ENCODE measurements at places on chromosomes 12 and 14. TPM values are rescaled to one million over a fixed set of nuclear protein-coding genes. Genes with fewer than 3 reads are reported as not detected.

The P2RX7 gene
- total RNA-seq = 49.1 TPM

The RHNO1 gene
- 70.6 TPM for total RNA-seq

The CCDC38 gene
- total RNA-seq = not detected

The RASSF8 gene
- total RNA-seq = 1.2 TPM

The ACVR1B gene
- 4.5 TPM for total RNA-seq

The KDM5A gene
- total RNA-seq = 91.4 TPM

The TSPAN9 gene
- 0.18 TPM for total RNA-seq

The ZDHHC17 gene
- total RNA-seq = 25.5 TPM

The PLA2G1B gene
- total RNA-seq = not detected

- H3K36me3 ChIP-seq = no peaks in the 10 kb centered on the region
- H3K4me1 ChIP-seq = no peaks in the 10 kb centered on the region
- peaks cover 4% of the 10 kb centered on the region for H3K27me3 ChIP-seq
- H3K27ac ChIP-seq = no peak overlapping the region
Measured at GRCh38 chr12:108169708-108170107, 40.6 kb downstream of the WSCD2 start.

DNA sequence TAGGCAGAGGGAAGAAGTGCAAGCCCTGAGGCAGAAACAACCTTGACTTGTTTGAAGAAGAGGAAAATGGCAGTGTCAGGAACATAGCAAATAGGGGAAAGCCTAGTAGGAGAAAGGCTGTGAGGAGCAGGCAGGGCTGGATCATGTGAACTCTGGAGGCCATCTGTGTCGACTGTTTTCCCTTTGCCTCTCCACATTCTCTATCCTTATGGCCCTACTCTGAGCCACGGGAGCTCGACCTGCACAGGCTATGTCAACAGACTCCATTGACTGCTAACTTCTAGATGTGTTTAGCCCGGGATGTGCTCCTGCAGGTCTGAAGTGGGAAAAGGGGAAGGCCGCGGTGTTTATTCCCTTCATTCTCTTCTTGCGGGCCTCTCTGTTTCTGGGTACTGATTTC, 35.2 kb downstream of the EGLN3 start:
- no peak overlapping the region for H3K4me3 ChIP-seq
- H3K27ac ChIP-seq = no peak overlapping the region
- H3K4me1 ChIP-seq = no peaks in the 10 kb centered on the region
- no peaks in the 10 kb centered on the region for H3K27me3 ChIP-seq
- DNase-seq = no peak

- no peak for DNase-seq
- H3K4me1 ChIP-seq = no peaks in the 10 kb centered on the region
Measured at GRCh38 chr14:44791730-44792129, 170.0 kb downstream of the KLHL28 start.

GRCh38 chr14:29054119-29054518, 287.5 kb downstream of the FOXG1 start:
- DNase-seq = no peak
- no peaks in the 10 kb centered on the region for H3K27me3 ChIP-seq
- no peak overlapping the region for H3K4me3 ChIP-seq
- H3K4me1 ChIP-seq = no peaks in the 10 kb centered on the region
- no peaks in the 10 kb centered on the region for H3K36me3 ChIP-seq

DNA sequence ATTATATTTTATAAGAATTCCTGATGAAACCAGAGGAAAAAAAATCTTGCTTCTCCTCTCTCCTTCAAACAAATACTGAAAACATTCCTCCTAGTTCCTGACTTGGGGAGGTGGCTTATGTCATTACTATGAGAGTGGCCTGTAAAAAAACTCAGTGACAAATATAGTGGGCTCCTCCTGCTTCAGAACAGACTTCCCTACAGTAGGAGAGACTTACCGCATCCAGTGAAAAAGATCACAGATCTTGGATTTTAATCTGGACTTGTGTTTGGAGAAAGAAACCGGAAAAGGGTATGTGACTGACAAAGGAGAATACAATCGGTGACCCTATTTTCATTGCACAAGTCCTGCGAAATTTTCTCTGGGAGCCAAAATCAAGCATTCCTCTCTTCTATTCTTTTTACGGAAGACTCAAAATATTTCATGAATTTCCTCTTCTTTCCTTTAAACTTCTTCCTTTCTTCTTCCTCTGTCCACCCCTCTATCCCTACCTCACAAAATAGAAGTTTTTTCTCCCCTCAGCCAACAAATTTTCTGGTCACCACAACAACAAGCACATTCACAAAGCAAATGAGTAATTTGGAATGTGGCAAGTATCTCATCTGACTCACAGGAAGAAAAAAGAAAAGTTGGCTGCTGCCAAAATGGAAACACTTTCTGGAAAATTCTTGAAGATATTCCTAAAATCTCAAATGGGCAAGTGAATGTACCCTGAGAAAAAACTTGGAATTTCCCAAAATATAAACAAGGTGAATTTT, 185.1 kb upstream of the CDKN3 start:
- H3K4me3 ChIP-seq = no peak overlapping the region
- H3K27ac ChIP-seq = no peak overlapping the region
- DNase-seq = no peak
- no peaks in the 10 kb centered on the region for H3K4me1 ChIP-seq
- peaks cover 16% of the 10 kb centered on the region for H3K27me3 ChIP-seq

- H3K4me3 ChIP-seq = no peak overlapping the region
- H3K36me3 ChIP-seq = no peaks in the 10 kb centered on the region
- H3K27me3 ChIP-seq = peaks cover 2% of the 10 kb centered on the region
- no peak for DNase-seq
Measured at GRCh38 chr12:90959032-90959431, 4.1 kb upstream of the CCER1 start.

GRCh38 chr12:113301811-113302210, 33.1 kb downstream of the SLC8B1 start:
- H3K4me3 ChIP-seq = no peak overlapping the region
- H3K36me3 ChIP-seq = peaks cover 17% of the 10 kb centered on the region
- no peaks in the 10 kb centered on the region for H3K27me3 ChIP-seq
- no peak for DNase-seq
- no peak overlapping the region for H3K27ac ChIP-seq

GRCh38 chr12:54398995-54399793, 14.7 kb upstream of the ZNF385A start:
- no peaks in the 10 kb centered on the region for H3K27me3 ChIP-seq
- peaks cover 27% of the 10 kb centered on the region for H3K4me1 ChIP-seq
- peak; percentile 89 for DNase-seq

- H3K4me3 ChIP-seq = no peak overlapping the region
- no peaks in the 10 kb centered on the region for H3K4me1 ChIP-seq
- no peak for DNase-seq
- no peak overlapping the region for H3K27ac ChIP-seq
Measured at GRCh38 chr14:94370524-94370910, 17.9 kb downstream of the SERPINA1 start.

- H3K4me3 ChIP-seq = no peak overlapping the region
- no peaks in the 10 kb centered on the region for H3K27me3 ChIP-seq
- H3K4me1 ChIP-seq = no peaks in the 10 kb centered on the region
- H3K36me3 ChIP-seq = peaks cover 19% of the 10 kb centered on the region
- no peak for DNase-seq
Measured at GRCh38 chr14:80781972-80782367, 159.6 kb downstream of the CEP128 start.
